ENCODE measurements at places on chromosomes 5 and 9. TPM values are rescaled to one million over a fixed set of nuclear protein-coding genes. Genes with fewer than 3 reads are reported as not detected.

MELK gene
- total RNA-seq, result 57.7 TPM

C9 gene
- not detected for total RNA-seq

RAD17 gene
- 26.5 TPM for total RNA-seq

CTNND2 gene
- total RNA-seq, result not detected

CTXN3 gene
- not detected for total RNA-seq

ADAMTS19 gene
- not detected for total RNA-seq

PAEP gene
- not detected for total RNA-seq

KCNV2 gene
- total RNA-seq, result not detected

ZFP37 gene
- total RNA-seq, result 1.4 TPM

PCA3 gene
- not detected for total RNA-seq

FOXD4L5 gene
- 0.17 TPM for total RNA-seq

SERF1B gene
- total RNA-seq, result 9.5 TPM

VDAC1 gene
- 488 TPM for total RNA-seq
